Stomach (tissue), 19 donors: ENCODE measurements at places on chromosomes 7 and 10. TPM values are rescaled to one million over a fixed set of nuclear protein-coding genes. Genes with fewer than 3 reads are reported as not detected.

DNA sequence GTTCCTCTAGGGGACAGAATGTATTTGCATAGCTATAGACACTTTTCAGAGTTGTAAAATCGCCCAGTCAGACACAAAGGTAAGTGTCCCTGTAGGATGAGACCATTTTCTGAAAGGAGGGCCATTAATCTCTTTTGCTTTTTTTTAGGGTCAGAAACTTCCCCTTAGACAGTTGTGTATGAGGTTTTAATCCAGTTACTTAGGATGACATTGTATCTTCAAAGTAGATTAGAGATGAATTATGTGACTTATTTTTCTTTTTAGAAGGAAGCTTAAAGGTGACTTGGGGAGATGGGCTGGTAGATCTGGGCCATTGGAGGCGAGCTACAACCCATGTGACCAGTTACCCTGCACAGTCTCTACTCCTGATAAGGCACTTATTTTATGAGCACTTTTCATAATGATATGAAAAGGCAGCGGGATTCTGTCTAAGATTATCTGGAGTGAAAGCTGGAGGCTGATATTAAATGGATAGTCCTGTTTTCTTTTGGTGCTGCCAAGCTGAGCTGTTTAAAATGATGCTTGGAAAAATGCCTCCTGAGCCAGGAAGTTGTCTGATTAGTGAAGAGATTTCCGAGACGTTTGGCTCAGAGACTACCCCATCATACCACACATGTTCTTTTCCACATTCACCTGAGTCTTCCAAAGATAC, 264.3 kb downstream of the AUTS2 start:
- no peak for DNase-seq
- H3K36me3 ChIP-seq, result no peaks in the 10 kb centered on the region
- no peaks in the 10 kb centered on the region for H3K27me3 ChIP-seq
- no peaks in the 10 kb centered on the region for H3K4me1 ChIP-seq

DNA sequence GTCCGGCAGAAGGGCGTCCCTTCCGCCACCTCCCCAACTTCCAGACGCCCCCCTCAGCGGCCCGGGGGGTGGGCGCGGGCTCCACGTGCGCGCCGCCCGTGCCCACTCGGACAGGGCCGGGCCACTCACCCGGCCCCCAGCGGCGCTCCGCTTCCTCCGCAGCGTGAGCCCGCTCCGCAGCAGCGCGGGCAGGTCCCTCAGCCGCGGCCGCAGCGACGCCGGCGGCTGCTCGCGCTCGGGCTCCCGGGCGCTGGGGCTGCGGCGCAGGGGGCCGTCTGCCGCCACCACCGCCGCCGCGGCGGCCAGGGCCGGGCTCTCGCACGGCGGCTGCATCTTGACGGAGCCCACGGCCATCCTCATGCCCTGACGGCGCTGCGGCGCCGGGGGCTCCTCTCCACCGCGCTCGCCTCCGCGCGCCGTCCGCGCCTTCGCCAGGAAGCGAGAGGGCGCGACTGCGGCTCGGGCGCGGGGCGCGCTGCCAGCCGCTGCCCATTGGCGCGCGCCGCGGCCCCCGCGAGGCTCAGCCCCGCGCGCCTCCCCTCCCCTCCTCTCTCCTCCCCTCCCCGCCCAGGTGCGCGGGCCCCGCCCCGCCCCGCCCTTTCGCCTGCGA, at the start of gene RAPGEF5:
Gene RAPGEF5, minus strand, starts transcription at position 454 of the 610 bp plus-strand sequence. Its CDS starts 94 bp downstream, at position 360.
- DNase-seq, result peak; percentile 84
- no peaks in the 10 kb centered on the region for H3K27me3 ChIP-seq
- peaks cover 19% of the 10 kb centered on the region for H3K4me1 ChIP-seq
- peak within 1 kb of the TSS; percentile 75 for H3K27ac ChIP-seq
- no peaks in the 10 kb centered on the region for H3K36me3 ChIP-seq

GRCh38 chr10:77974396-77975074, 48.0 kb upstream of the DLG5 start:
- H3K27ac ChIP-seq, result no peak overlapping the region
- no peak overlapping the region for H3K4me3 ChIP-seq
- peaks cover 41% of the 10 kb centered on the region for H3K36me3 ChIP-seq
- H3K27me3 ChIP-seq, result no peaks in the 10 kb centered on the region

DNA sequence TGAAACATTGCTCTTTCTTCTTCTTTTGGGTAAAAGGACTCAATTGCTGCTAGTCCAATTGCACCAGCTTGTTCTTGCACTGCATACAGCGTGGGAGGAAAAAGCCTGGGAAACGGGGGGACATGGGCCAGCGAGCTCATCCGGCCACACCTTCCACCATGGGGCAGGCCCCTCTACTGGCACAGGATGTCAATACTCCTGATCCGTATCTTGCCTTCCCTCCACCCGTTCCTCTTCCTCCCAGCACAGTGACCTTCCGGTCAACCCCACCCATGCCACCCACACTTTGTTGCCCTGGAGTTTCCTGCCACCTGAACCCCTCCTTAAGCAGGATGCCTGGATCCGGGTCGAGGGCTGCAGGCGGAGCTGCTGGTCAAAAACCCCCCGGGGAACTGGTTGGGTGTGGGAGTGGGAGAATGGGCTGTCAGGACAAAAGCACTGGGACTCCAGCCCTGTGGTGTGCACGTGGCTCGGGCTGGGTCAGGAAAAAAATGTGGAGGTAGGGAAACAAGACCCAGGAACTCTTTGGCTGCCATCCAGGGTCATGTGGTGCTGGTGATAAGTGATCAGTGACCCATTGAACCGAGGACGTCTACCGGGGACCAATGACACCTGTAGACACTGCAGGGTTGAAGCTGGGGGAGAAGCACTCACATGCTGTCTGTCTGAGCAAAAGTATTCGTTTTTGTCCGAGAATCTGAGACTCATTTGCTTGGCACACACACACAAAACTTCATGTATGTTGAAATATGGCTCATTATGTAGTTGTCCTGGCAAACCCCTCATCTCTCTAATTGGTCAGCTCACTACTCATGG, 8.1 kb downstream of the IL2RA start:
- H3K27ac ChIP-seq, result peak overlapping the region; percentile 64
- peaks cover 4% of the 10 kb centered on the region for H3K4me1 ChIP-seq
- no peaks in the 10 kb centered on the region for H3K27me3 ChIP-seq
- no peak overlapping the region for H3K4me3 ChIP-seq
- H3K36me3 ChIP-seq, result no peaks in the 10 kb centered on the region
- peak; percentile 52 for DNase-seq

DNA sequence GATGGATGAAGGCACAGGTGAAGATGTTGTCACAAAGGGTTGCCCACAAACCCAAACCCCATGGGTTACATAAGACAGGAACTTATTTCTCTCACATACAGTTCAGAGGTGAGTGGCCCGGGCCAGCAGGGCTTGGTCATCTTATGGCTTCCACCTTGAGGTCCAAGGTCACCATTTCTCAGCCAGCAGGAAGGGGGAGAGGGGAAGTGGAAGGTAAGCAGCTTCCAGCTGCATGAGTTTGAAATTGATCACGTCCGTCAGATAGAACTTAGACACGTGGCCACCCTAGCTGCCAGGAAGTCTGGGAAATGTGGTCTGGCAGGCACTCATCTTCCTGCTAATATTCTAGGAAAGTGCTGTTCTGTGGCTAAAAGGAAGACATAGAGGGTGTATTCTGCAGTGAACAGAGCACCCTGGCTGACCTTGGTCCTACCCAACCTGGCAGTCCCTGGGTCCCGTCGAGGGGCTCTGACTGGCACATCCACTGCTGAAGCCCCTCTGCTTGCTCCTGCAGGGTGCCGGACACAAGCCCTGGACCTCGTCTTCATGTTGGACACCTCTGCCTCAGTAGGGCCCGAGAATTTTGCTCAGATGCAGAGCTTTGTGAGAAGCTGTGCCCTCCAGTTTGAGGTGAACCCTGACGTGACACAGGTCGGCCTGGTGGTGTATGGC, 49.5 kb downstream of the VWA2 start:
- H3K36me3 ChIP-seq, result peaks cover 15% of the 10 kb centered on the region
- DNase-seq, result no peak
- H3K4me1 ChIP-seq, result no peaks in the 10 kb centered on the region
- no peak overlapping the region for H3K4me3 ChIP-seq
- no peak overlapping the region for H3K27ac ChIP-seq

DNA sequence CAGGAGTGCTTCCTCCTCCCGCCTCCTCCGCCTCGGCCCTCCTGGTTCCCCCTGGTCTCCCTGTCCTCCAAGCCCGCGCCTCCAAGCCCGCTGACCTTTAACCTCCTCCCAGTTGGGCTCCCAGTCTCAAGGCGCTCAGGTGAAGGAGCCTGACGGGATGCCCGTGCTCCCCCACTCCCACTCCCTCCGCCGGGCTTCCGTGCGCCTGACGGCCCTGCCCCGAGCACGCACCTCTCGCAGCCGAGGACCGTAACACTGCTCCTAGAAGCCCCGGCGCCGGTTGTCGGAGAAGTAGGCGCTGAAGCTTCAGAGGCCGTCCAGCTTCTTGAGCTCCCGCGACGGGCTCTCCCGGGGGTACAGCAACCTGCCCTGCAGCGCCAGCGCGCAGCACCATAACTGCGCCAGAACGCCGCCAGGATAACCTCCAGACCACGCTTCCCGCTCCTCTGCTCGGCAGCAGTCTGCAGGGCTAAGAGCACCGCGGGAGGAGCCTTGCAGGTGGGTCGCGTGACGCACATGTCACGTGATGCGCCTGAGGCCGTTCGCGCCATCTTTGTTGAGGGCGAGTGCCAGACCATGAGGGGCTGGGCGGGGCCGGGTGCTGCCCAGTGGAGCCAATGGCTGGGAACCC, 71.0 kb upstream of the ZNF479 start:
- no peaks in the 10 kb centered on the region for H3K4me1 ChIP-seq
- no peak overlapping the region for H3K4me3 ChIP-seq
- H3K27ac ChIP-seq, result no peak overlapping the region
- H3K27me3 ChIP-seq, result no peaks in the 10 kb centered on the region
- DNase-seq, result no peak

DNA sequence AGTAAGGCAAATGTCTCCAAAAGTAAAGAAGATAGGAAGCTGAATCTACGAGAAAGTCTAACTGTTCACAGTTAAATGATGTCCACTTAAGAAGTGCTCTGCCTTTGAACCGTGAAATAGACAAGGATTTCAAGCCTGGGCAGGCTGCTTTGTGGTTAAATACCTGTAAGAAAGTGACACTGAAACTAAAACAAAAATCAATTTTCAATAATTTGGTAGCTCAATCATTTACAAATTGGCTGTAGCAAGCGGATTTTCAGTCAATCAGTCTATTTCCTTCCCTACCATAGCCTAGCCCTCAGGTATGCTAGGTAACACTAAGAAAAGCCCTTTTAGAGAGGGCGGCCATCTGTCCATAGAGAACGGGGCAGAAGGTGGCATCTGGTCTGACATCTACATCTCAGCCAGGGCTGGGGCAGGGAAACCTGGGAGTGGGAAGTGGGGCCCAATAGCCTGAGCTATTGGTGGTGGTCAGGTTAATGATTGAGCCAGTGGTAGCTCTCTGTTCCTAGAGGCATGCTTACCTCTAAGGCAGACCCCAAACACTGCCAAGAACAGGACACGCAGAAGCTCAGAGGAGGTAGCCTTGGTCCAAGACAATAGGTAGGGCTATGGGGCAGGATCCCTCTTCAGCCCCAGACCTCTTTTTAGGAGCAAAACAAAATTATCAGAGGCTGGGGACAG, 223.2 kb downstream of the CCSER2 start:
- no peaks in the 10 kb centered on the region for H3K36me3 ChIP-seq
- DNase-seq, result no peak
- no peaks in the 10 kb centered on the region for H3K27me3 ChIP-seq

GRCh38 chr10:11335881-11336430, 275.5 kb downstream of the USP6NL start:
- H3K27ac ChIP-seq, result no peak overlapping the region
- no peak overlapping the region for H3K4me3 ChIP-seq
- no peaks in the 10 kb centered on the region for H3K27me3 ChIP-seq
- no peaks in the 10 kb centered on the region for H3K4me1 ChIP-seq

- no peak overlapping the region for H3K4me3 ChIP-seq
- H3K27me3 ChIP-seq, result no peaks in the 10 kb centered on the region
- DNase-seq, result no peak
- H3K27ac ChIP-seq, result no peak overlapping the region
Measured at GRCh38 chr10:130434446-130435385, 298.5 kb downstream of the GLRX3 start.

DNA sequence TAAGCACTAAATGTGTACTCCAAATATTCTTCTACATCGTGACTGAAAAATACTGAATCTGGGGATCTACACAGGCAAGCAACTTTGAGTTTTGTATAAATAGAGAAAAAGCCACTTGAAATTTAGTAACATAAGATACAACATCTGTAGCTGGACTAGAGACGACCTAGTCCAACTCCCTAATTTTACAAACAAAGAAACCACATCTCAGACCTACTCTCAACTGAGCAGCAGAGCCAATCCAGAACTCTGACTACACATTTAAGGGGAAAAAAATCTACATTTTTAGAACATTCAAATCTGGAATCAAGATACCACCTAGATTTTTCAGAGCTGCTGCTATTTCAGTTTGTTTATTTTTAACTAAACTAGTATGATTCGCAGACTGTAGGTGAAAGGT, 88.9 kb downstream of the CABCOCO1 start:
- no peaks in the 10 kb centered on the region for H3K36me3 ChIP-seq
- H3K4me3 ChIP-seq, result no peak overlapping the region
- H3K27ac ChIP-seq, result peak overlapping the region; percentile 9
- no peak for DNase-seq
- no peaks in the 10 kb centered on the region for H3K27me3 ChIP-seq
- H3K4me1 ChIP-seq, result peaks cover 19% of the 10 kb centered on the region

GRCh38 chr7:118330388-118330787, 105.9 kb downstream of the ANKRD7 start:
- no peaks in the 10 kb centered on the region for H3K36me3 ChIP-seq
- H3K27ac ChIP-seq, result no peak overlapping the region
- DNase-seq, result no peak
- no peak overlapping the region for H3K4me3 ChIP-seq
- H3K4me1 ChIP-seq, result no peaks in the 10 kb centered on the region

GRCh38 chr7:27936768-27937102, 196.8 kb downstream of the TAX1BP1 start:
- no peak overlapping the region for H3K4me3 ChIP-seq
- no peaks in the 10 kb centered on the region for H3K4me1 ChIP-seq
- no peaks in the 10 kb centered on the region for H3K27me3 ChIP-seq
- no peaks in the 10 kb centered on the region for H3K36me3 ChIP-seq
- no peak overlapping the region for H3K27ac ChIP-seq

FAM170B gene
- not detected for total RNA-seq

PRPS1L1 gene
- not detected for total RNA-seq

MUC12 gene
- not detected for total RNA-seq

NRP1 gene
- 18.8 TPM for total RNA-seq
